ENCODE measurements at places on chromosomes 7 and 10. TPM values are rescaled to one million over a fixed set of nuclear protein-coding genes. Genes with fewer than 3 reads are reported as not detected.

The DYNC1I1 gene
- 0.17 TPM for total RNA-seq

The EPO gene
- not detected for total RNA-seq

The ZNF488 gene
- total RNA-seq = not detected

The CLCN1 gene
- total RNA-seq = not detected

The PLEKHS1 gene
- total RNA-seq = not detected

The CHST3 gene
- 16.9 TPM for total RNA-seq

The C10orf62 gene
- total RNA-seq = not detected

The NACAD gene
- 1.7 TPM for total RNA-seq

The MALRD1 gene
- 0.16 TPM for total RNA-seq

The GRM3 gene
- total RNA-seq = not detected

The OPN1SW gene
- total RNA-seq = not detected

The ADRB1 gene
- total RNA-seq = not detected

The NME8 gene
- not detected for total RNA-seq

The SPDYE3 gene
- total RNA-seq = not detected

The NEURL1 gene
- total RNA-seq = 0.17 TPM

The CALHM1 gene
- total RNA-seq = not detected

The ANXA8 gene
- total RNA-seq = 0.52 TPM

The H2BK1 gene
- not detected for total RNA-seq

The SAMD8 gene
- total RNA-seq = 31.7 TPM

The RAMP3 gene
- total RNA-seq = 0.17 TPM

The PRF1 gene
- not detected for total RNA-seq

The CTAGE4 gene
- 0.32 TPM for total RNA-seq

The APBB1IP gene
- 1.6 TPM for total RNA-seq

The RPEL1 gene
- under 0.01 TPM for total RNA-seq

The CCDC172 gene
- total RNA-seq = not detected

The FBXL13 gene
- total RNA-seq = 2.1 TPM

The SORCS1 gene
- not detected for total RNA-seq

The PON1 gene
- total RNA-seq = not detected

The ENTPD1 gene
- 0.60 TPM for total RNA-seq

The TAS2R41 gene
- total RNA-seq = not detected

The UNCX gene
- not detected for total RNA-seq

The CUL1 gene
- 32.4 TPM for total RNA-seq

The NKX1-2 gene
- total RNA-seq = not detected

The SLC18A3 gene
- not detected for total RNA-seq

The SGCE gene
- 97.0 TPM for total RNA-seq

The TYW1B gene
- 5.8 TPM for total RNA-seq

The DNA2 gene
- total RNA-seq = 4.9 TPM

The BICC1 gene
- total RNA-seq = 74.9 TPM

The HOXA6 gene
- total RNA-seq = 0.09 TPM

The ADARB2 gene
- total RNA-seq = not detected

The ENO4 gene
- total RNA-seq = 0.34 TPM

The MSRB2 gene
- total RNA-seq = 15.6 TPM

The C10orf53 gene
- not detected for total RNA-seq

The FOXP2 gene
- total RNA-seq = 4.2 TPM

The LEP gene
- total RNA-seq = not detected

The CPA2 gene
- not detected for total RNA-seq

The IFIT2 gene
- total RNA-seq = 9.1 TPM
